ENCODE measurements at places on chromosomes 5 and 9.

GRCh38 chr5:138909734-138910133, 34.6 kb upstream of the LRRTM2 start:
- no peak for DNase-seq

DNA sequence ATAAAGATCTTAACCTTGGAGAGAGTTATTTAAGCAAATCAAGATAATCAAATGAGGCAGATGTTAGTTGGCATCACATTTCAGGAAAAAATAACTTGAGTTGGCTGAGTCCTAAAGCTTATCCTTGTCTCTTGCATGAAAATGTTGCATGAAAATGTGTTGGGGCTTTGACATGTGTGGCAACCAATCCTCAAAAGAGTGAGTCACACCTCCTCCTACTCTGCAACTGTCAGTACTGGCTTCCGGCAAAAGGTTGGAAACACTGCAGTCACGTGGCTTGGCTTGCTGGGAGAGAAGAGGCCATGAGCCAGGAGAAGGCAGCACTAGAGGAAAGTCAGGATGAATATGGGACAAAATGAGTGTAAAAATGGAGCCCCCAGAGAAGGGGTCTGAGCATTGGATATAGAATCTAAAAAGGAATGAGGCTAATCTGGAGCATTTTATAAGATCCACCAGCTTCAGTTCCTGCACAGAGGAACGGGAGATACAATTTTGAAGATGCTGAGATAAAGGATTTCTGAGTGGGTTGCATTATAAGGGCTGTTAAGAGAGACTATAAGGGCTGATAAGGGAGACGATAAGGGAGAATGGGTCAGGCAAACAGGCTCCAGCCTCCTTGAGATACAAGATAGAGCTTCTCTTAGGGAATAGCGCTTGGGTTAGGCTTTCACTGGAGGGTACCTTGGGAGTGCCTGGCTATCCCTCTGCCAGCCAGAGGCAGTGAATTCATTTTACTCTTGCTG, 43.1 kb downstream of the SPATA31D1 start:
- no peak for DNase-seq

GRCh38 chr5:140054086-140054689, 11.1 kb upstream of the NRG2 start:
- DNase-seq = no peak

GRCh38 chr5:80220245-80220897, 35.5 kb downstream of the SERINC5 start:
- DNase-seq = peak; percentile 29

DNA sequence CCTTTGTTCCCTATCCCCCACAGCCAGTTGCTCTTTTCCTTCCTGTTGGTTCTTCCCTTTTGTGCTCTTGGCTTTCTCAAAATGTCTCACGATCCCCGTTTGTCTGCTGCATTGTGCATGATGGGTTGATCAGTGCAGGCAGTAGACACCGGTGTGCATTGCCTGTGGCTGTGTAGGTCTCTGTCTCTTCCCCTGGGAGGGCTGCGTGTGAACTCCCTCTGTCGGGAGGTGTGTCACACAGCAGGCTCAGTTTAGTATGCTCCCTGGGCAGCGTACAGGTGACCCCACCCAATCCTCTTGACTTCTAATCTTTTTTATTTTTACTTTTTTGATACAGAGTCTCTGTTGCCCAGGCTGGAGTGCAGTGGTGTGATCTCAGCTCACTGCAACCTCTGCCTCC, 265.3 kb downstream of the FSTL4 start:
- no peak for DNase-seq

GRCh38 chr5:73218552-73219171, 45.7 kb downstream of the TMEM174 start:
- no peak for DNase-seq

GRCh38 chr9:114151426-114151956, 3.8 kb upstream of the COL27A1 start:
- DNase-seq = no peak

DNA sequence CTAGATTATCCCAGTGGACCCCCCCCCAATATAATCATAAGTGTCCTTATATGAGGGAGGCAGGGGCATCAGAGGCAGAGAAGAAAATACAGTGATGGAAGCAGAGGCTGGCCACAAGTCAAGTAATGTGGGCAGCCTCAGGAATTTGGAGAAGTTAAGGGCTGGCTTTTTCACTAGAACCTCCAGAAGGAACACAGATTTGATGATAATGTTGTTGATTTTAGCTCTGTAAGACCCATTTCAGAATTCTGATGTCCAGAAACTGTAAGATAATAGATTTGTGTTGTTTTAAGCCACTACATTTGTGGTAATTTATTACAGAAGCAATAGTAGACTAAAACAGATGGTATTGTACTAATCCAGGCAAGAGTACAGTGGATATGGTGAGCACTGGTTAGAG, 36.3 kb upstream of the LRRTM2 start:
- DNase-seq = no peak

DNA sequence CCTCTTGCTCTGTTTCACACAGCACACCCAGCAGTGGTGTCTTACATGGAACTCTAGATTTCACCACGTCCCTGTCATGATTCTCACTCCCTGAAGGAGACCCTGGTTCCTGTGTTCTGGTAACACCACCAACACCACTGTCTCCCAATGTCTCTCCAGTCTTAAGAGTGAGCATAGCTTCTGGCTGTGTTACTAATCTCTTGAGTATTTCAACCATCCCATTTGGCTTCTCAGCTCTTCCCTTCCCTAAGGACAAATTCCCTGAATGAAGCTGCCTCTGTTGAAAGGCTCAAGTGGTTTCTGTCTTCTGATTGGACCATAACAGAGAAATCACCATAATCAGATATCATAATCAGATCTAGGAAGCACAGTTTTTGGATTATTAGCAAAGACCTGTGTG, 311.8 kb downstream of the DNAH5 start:
- no peak for DNase-seq

GRCh38 chr5:110909415-110909814, 162.1 kb upstream of the TSLP start:
- peak; percentile 22 for DNase-seq
